ENCODE measurements at places on chromosomes 5 and 9. TPM values are rescaled to one million over a fixed set of nuclear protein-coding genes. Genes with fewer than 3 reads are reported as not detected.

- DNase-seq: no peak
Observed at GRCh38 chr9:97710356-97711222, 13.4 kb upstream of the XPA start.

GRCh38 chr5:168984135-168984675 lies 316.7 kb downstream of the SLIT3 start:
- DNase-seq: no peak

DNA sequence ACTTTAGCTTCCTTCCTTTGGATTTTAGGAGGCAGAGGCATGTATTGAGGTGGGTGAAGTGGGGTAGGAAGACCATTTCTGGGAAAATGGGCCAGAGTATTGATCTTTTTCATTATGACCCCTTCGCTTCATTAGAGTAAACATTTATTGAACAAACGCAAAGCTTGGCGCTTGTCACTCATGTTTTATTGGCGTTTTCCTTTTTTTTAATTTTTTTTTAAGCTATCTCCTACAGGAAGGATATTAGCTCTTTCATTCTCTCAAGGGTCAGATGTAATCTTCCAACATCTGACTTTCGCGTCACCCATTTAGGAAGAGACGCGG lies 273 bp upstream of the SUB1 start:
- DNase-seq: no peak

The MLANA gene
- total RNA-seq: not detected

All from Right ventricle myocardium inferior (tissue), 1 donor.